GM12891 (cell line): ENCODE measurements at places on chromosomes 2 and 18.

- no peak for DNase-seq
These were observed 86.3 kb upstream of the FSHR start for GRCh38 chr2:49240608-49241007.

DNA sequence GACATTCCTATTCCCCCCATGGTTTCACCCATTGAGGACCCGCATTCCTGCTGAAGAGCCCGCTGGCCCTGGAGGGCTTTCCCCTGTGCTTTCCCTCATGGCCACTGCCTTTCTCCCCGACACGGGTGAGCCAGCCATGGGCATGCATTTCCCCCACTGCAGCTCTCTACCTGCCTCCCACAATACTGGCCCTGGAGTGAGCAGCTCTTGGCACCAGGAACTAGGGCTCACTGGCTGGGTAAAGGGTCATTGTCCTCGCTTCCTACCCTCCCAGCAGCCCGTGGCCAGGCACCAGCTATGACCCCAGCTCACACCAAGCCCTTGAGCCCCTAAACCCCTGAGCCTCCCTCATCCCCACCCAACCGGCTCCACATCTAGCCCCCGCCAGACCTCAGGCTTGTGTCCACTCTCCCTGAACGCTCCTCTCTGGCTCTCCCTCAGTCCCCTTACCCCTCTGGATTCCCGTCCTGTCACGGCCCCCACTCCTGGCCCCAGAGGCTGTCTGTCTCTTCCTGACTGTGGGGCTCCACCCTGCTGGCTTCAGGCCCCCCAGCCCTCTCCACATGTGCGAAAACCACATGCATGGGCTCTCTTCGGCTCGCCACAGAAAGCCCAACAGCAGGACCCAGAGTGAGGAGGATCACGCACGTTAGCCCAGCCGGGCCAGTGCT is 199.8 kb downstream of the ZFP36L2 start:
- no peak for DNase-seq

DNA sequence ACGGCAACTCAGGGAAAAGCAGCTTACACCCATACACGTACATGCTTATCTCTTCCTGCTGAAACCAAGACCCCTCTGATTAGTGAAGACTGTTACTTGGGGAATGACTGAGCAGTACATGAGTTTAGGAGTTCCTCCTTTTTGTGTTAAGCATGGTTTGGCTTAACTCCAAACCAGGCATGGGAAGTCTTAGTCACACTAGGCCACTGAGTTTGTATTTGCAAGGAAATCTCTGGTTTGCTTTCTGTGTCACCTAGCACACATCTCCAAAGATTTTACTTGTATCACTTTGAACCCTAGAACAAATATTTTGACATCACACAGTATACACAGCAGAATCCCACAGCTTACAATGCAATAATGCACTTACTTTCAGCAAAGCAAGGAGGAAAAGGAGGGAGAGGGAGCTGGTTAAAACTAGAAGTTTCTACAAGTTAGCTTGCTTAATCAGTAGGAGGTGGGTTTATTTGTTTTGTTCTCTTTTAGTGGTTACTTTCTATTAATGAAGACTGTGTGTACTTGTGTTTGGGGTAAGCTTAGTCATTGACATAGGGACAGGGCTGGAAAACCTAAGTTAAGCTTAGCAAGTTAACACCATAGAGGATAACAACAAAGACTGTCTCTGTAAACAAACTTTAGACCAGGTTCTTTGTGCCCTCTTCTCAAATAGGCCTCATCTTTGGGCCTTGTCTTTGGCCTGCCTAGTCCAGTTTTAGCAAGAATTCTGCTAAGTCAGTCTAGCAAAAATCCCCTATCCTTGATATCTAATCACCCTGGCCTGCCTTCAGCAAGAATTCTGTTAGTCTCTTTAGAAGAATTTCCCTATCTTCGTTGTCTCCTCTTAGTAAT is 219.4 kb downstream of the MREG start:
- DNase-seq = no peak

- DNase-seq = no peak
These were observed 55.7 kb downstream of the CCDC93 start for GRCh38 chr2:117958186-117958585.

- DNase-seq = no peak
These were observed 1.1 kb downstream of the DNAJC27 start for GRCh38 chr2:24970483-24971285.

DNA sequence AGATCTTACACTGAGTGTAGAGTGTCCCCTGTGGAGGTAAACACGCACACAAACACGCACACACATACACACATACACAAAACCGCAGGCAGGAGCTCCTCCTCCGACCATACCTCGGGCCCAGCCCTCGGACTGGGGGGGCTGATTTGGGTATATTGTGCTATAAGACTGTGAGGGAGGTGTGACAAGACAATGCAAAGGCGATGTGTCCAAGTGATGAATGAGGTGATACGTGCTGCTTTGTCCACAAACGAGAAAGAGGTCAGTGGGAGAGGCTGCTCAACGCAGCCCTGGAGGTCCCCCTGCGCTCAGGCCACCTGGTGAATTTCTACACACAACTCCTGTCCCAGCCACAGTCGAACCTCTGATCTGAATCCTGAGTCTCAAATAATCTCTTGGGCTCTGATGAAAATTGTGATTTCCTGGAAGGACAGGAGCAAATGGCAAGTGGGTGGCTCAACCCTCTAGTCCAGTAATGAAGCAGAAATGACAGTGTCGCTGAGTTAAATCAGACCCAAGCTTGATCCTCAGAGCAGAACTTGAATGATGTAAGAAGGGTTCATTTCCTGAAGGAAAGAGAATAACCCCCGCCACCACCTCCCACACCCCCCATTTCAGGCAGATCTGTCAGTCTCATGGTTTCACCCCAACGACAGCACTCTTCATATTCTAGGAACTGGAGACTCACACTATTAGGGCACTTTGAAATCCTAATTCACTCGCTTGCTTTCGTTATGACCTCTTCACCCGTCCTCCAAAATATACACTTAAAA is 48.9 kb upstream of the ASXL2 start:
- no peak for DNase-seq

GRCh38 chr2:74983631-74984392 is 25.4 kb downstream of the POLE4 start:
- DNase-seq = no peak

DNA sequence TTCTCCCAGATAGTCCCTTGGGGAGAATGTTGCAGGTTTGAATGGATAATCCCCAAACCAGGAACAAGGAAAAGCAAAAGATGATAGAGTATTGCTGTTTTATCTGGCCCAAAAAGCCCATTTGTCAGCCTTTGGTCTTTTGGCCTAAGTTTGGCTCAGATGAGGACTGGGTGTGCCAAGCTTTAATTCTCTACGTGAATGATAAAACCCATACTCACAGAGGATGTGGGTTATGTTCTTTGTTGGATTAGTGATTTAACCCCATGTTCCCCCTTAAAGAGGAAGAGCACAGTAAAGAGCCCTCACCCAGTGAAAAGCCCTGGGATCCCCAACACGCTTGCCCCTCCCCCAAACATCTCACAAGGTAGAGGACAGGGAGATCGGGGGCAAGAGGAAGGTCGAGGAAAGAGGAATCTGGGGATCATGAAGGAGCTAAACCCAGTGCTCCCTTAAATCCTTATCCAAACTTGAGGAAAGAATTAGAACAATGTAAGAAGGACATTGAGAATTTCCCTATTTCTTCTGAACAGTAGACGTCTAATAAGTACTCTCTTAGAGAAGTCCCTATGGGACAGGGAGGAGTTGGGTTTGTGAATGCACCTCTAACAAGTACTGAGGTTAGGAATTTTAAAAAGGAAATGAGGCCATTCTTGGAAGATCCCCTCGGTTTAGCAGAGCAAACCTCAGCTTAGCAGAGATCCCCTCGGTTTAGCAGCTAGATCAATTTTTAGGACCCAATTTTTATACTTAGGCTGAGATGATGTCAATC is 105.0 kb downstream of the HIBCH start:
- DNase-seq = no peak

DNA sequence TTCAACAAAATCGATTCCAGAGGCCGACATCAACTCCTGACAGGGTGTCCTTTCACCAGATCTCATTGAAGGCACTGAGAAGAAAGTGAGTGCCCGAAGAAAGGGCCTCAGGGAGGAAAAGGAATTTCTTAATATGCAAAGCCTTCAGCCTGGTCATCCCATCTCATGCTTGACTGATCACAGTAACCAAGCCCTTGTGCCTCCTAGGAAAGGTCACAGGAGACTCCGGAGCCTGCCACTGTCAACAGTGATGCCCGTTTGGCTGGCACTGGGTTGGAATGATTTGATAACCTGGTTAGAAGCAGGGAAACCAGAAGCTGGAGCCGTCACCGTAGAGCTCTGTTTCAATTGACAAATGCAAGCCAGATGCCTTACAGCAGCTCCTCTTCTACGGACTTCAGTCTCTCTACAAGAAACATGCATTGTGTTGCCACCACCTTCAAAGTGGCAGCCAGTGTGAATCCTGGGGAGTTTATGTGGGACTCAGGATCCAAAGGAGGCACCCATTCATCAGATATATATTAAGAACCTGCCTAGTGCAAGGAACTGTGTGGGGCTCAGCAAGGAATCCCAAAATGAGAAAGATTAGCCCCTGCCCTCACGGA is 24.6 kb downstream of the COX7A2L start:
- no peak for DNase-seq

DNA sequence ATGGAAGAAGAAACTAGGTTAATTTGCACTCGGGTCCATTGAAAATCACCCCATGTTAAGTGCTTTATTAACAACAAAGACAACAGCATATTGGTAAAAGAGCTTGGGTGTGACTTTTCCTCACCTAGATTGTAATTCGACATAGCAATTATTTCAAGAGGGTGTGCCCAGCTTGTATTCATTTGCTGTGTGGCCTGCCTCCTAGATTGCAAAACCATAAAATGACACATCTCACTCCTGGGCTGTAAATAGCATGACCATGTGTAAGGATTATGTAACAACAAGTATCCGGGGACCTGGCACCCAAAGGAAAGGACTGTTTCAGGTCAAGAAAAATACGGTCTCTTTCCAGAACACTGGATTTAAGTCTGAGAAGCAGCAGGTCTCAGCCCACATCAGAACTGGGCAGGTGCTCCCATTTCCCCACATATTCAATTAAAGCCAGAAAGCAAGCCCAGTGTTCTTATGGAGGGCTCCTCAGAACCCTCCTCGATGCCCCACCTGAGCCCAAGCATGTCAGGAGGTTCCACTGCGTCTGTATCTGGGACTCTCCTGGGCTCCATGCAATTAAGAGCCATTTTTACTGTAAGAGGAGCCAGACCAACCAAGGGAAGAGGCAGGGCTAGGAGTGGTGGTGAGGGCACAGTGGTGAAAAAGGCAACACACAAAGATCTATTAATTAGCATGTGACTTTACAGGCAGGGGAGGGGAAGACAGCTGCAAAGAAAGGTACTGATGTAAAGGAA is 39.2 kb downstream of the MREG start:
- DNase-seq = no peak

DNA sequence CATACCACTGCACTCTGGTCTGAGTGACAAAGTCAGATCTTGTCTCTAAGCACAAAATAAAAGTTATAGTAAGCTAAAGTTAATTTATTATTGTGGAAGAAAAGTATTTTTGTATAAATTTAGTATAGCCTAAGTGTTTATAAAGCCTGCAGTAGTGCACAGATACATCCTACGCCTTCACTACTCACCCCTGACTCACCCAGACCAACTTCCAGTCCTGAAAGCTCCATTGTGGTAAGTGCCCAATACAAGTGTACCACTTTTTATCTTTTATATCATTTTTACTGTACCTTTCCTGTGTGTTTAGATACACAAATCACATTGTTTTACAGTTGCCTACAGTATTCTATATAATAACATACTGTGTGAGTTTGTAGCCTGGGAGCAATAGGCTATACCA is 57.5 kb downstream of the UBE2E3 start:
- no peak for DNase-seq

- no peak for DNase-seq
These were observed 216.9 kb downstream of the UXS1 start for GRCh38 chr2:105977212-105977611.

DNA sequence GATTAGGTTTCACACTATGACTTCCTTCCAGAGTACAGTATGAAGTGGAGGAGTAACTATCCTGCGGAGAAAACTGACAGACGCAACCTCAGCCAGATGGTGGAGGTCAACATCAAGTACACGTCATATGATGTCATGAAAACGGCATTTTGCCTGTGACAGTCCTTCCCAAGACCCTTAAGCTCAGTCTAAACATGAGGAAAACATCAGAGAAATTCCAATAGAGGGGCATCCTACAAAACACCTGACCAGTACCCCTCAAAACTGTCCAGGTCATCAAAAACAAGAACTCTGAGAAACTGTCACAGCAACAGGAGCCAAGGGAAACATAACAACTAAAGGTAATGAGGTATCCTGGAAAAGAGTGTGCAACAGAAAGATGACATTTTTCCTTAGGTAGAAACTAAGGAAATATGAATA is 1.7 kb downstream of the RNU4ATAC start:
- DNase-seq = no peak

DNA sequence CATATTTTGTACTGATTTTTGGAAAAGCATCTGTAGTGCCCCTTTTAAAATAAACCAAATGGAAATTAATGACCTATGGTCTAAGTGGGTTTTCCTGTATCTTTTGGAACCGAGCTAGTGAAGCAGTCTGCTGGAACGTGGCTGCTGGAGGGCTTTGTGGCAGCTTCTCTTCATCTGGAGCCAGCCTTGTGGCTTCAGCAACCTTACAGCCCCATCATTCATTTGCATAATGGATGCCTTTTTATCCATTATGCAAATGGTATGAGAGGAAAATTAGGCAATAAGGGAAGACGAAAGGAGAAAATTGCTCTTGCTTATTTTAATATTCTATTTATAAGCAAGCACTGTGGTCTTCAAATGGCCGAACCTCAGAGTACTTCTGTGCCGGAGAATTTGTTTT is 421.0 kb downstream of the PARD3B start:
- no peak for DNase-seq

DNA sequence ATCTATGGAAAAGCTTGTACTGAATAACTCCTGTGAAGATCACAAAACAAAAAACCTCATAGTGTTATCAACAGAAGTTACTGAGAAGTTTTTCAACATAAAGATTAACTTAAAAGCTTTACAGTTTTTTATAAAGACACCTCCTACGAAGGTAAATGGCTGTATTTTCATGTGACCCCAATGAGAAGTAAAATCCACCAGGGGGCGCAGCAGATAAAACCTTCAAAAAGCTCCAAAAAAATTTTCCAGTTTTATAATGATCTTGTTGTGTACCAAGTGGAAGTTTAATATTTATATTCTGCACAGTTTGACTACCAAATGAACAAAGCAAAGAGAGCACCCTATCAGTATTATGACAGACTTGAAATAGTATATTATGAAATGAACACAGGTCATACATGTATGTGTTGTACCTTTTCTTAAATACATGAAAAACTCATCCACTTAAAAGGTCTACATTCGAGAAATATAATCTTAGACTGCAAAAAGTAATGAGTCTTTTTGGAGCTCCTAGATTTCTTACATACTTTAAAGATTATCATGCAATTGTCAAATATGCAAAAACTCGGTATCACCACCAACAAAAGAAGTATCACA is 38.5 kb downstream of the PNO1 start:
- no peak for DNase-seq

- DNase-seq = no peak
These were observed 35.8 kb upstream of the NOSTRIN start for GRCh38 chr2:168766600-168766999.

GRCh38 chr2:218655751-218656150 is 3.7 kb downstream of the ZNF142 start:
- DNase-seq = no peak
